ENCODE measurements at places on chromosomes 13 and 19. TPM values are rescaled to one million over a fixed set of nuclear protein-coding genes. Genes with fewer than 3 reads are reported as not detected.

Gene IRS2
- polyA plus RNA-seq, result 2.8 TPM

Gene IFNL2
- polyA plus RNA-seq, result not detected

Gene SHD
- polyA plus RNA-seq, result not detected

Gene COX7A1
- 31.0 TPM for polyA plus RNA-seq

Gene USHBP1
- 9.3 TPM for polyA plus RNA-seq

Gene ACTMAP
- polyA plus RNA-seq, result 10.1 TPM
